ENCODE measurements at places on chromosomes 4 and X. TPM values are rescaled to one million over a fixed set of nuclear protein-coding genes. Genes with fewer than 3 reads are reported as not detected.
A peak's percentile ranks its signal among the peaks of the same experiment; 100 is the strongest.

Gene MAMLD1
- 0.34 TPM for total RNA-seq

Gene SSX2B
- total RNA-seq: not detected

Gene CSAG1
- total RNA-seq: 1.5 TPM

GRCh38 chr4:8009710-8010511 is 70.2 kb upstream of the AFAP1 start:
- no peak for DNase-seq

DNA sequence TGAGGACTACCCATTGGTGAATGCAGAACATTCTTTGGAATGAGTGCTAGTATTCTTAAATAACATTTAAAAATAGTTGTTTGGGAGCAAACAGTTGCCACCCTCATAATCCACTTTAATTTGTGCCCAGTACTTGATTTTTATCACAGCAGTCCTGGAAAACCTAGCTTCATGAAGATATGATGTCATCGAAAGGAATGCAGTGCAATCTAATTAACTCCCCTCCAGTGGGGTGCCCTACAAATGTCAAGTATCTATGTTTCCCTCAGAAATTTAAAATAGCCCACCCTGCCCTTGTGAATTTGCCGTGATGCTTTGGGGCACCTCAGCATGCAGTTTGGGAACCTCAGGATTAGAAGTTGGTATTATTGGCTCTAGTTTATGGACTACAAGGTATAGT is 5.4 kb downstream of the RAB9A start:
- no peak for DNase-seq

GRCh38 chrX:112913807-112914206 is 73.2 kb upstream of the AMOT start:
- DNase-seq: no peak

Gene TBC1D19
- 2.8 TPM for total RNA-seq

GRCh38 chr4:140061194-140061593 is 92.8 kb downstream of the MAML3 start:
- no peak for DNase-seq

Gene NSUN7
- 28.9 TPM for total RNA-seq

- DNase-seq: no peak
Observed at GRCh38 chr4:22414833-22415232, 101.0 kb downstream of the ADGRA3 start.

DNA sequence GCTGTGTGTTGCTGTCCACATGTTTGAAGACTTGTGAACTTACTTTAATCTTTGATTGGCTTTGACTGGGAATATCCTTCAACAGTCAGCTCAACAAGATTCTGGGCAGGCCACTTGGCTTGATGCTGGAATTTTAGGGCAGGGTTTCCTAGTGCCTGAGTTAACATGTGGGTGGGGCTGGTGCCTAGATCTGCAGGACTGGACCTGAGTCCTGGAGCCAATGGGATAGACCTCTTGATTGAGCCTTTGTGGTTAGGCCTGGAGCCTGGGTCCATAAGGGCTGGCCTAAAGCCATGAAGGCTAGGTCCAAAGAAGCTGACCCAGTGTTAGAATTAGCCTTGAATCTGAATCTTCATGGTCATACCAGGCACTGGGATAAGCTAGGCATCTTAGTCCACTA is 757.1 kb upstream of the ADGRL3 start:
- DNase-seq: no peak

Gene COL25A1
- total RNA-seq: 6.6 TPM

GRCh38 chr4:10115797-10116568 is 616 bp downstream of the WDR1 start:
- peak; percentile 61 for DNase-seq

- no peak for DNase-seq
Observed at GRCh38 chr4:16231570-16232245, 5.4 kb upstream of the TAPT1 start.

DNA sequence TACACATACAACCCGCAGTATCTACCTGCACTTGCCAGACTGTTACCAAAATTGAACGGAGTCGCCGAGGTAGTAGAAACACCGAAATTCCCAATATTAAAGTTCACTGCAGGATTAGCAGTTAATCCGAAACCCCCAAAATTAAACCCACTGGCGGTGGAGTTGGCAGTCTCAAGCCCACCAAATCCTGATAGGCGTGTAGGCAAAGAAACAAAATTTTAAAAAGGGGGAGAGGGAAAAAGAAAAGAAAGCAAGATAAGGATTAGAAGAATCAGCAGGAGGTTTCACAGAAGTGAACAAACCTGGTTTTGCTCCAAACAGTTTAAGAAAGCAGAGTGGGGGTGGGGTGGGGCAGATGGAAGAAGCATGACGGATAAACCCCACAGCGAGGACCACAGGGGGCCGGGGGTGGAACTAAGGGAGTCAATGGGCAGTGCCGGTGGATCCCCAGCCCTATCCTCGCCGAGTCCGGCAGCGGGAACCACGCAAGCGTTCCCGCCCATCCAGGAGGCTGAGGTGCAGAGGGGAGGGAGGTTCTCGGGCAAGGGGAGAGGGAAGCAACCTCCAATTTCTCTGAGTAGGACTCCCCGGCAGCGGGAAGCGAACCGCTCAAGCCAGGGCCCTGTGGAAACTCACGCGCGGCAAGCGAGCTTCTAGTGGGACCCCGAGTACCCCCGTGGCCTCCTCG is 599 bp downstream of the NUP54 start:
- peak; percentile 95 for DNase-seq

- DNase-seq: no peak
Observed at GRCh38 chr4:2136726-2137125, 77.6 kb downstream of the NAT8L start.

DNA sequence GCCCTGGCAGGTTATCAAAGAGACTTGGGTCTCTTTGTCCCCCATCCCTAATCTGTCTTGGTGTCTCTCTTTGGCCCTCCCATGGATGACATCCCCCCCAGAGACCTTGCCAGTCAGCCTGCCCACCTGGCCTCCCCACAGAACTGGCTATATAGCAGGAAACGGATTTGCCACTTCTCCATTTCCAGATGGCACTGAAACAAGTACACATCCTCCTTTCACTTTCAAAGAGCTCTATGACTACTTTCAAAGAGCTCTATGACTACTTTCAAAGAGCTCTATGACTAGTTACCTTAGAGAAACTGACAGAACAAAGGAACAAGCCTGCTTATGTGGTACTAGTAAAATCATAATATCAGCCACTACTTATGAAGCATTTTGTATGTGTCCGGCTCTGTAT is 175.3 kb downstream of the MAML3 start:
- DNase-seq: no peak

Gene BEND2
- total RNA-seq: not detected

Gene EXOSC9
- 37.1 TPM for total RNA-seq

- no peak for DNase-seq
Observed at GRCh38 chr4:160019936-160020335, 917.1 kb downstream of the RAPGEF2 start.

DNA sequence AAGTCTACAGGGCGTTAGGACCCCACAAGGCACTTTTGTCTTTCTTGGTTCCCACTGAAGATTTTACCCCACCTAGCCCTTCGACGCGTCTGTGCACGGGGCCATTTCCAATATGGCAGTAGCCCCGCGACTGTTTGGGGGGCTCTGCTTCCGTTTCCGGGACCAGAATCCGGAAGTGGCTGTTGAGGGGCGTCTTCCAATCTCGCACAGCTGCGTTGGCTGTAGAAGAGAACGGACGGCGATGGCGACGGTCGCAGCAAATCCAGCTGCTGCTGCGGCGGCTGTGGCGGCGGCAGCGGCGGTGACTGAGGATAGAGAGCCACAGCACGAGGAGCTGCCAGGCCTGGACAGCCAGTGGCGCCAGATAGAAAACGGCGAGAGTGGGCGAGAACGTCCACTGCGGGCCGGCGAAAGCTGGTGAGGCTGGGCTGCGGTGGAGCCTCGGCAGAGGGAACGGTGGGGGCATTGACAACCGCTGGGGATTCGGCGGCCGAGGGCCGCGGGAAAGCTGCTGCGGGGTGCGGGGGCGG is at the start of gene USP11:
TSS of gene USP11 (plus strand) at position 207 of the 530 bp plus-strand sequence. CDS start at position 242, 35 bp downstream.
- DNase-seq: peak; percentile 38

Gene CDX4
- 5.2 TPM for total RNA-seq

Gene HPGD
- total RNA-seq: 3.6 TPM

Gene S100P
- not detected for total RNA-seq

Gene C4orf36
- total RNA-seq: 0.73 TPM

DNA sequence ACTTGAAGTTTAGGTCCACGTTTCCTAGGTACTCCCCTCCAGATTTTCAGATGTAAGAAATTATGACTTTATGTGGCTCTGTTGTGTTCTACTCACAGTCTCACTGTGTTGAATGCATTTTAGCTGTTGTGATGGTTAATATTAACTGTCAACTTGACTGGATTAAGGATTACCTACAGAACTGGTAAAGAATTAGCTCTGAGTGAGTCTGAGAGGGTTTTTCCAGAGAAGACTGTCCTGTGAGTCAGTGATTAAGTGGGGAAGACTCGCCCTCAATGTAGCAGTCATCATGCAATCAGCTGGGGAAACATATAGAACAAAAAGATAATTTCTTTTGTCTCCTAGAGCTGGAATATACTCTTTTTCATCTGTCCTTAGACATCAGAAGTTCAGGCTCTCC is 493.4 kb downstream of the ACTRT1 start:
- no peak for DNase-seq

DNA sequence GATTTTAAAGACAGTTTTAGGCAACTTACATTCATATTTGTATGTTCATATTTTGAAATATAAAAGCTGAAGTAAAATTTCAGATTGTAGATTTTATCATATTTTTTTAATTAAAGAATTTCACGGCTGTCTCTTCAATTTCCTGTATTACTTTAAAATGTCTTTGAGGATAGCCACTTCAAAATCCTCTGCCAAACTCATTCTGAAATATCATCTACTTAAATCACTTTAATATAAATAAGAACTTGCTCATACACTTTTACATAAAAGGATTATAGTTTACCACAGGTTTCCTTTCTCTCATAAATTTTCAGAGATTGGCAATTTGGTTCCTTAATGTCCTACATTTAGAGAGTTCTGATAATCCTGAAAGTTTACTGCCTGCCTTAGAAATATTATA is 478.2 kb downstream of the ADGRL3 start:
- DNase-seq: no peak

DNA sequence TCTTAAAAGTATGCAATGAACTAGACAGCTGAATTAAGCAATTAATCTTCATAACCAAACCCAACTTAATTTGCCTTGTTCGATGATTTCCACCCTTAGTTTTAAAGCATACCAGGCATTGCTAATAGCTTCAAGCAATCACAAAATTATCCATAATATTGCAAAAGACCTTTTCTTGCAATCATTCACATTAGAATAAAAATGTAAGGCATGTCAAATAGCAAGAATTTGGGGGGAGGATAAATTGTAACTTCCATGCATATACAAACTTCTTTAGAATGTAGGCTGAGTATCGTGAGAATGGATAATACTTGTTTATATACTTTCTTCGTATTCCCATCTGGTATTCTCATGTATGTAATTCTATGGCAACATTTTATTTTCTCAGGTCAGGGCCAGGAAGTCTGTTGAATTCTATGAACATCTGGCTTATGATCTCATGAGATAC is 28.7 kb upstream of the BMP2K start:
- no peak for DNase-seq

- DNase-seq: no peak
Observed at GRCh38 chr4:89708903-89709421, 128.0 kb downstream of the SNCA start.

Gene REELD1
- total RNA-seq: not detected

DNA sequence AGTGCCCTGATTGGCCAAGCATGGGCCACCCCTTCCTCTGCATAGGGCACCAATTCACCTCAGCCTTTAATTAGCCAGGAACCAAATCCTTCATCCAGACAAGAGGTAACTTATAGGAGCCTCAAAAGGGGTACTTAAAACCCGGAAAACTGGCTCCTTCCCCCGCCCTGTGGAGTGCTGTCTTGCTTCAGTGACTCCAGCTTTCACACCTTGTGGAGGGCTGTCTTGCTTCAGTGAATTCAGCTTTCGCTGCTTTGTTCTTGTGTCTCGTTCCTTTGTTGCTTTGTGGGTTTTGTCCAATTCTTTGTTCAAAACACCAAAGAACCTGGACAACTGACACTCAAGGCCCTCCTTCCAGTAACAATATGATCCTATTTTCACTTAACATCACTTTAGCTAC is 82.2 kb upstream of the FRG1 start:
- DNase-seq: no peak

Gene PLK4
- 37.8 TPM for total RNA-seq

- DNase-seq: no peak
Observed at GRCh38 chrX:103817502-103817901, 14.6 kb downstream of the RAB9B start.

DNA sequence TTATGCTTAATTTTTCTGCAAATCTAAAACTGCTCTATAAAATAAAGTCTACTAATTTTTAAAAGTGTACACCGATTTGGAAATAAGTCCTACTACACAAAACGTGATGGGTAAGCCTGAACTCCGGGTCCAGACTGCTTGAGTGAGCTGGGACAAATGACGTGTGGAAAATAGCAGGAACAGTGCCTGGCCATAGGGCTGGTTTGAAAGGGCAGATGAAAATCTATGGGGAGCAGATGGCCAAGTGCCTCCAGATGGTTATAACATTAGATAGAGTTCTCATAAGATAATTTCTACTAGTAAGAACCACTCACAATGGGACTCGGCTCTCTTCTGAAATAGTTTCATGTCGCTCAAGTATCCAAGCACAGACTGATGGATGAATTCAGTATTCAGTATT is 52.5 kb downstream of the F11 start:
- DNase-seq: no peak

Gene JADE3
- total RNA-seq: 19.2 TPM

DNA sequence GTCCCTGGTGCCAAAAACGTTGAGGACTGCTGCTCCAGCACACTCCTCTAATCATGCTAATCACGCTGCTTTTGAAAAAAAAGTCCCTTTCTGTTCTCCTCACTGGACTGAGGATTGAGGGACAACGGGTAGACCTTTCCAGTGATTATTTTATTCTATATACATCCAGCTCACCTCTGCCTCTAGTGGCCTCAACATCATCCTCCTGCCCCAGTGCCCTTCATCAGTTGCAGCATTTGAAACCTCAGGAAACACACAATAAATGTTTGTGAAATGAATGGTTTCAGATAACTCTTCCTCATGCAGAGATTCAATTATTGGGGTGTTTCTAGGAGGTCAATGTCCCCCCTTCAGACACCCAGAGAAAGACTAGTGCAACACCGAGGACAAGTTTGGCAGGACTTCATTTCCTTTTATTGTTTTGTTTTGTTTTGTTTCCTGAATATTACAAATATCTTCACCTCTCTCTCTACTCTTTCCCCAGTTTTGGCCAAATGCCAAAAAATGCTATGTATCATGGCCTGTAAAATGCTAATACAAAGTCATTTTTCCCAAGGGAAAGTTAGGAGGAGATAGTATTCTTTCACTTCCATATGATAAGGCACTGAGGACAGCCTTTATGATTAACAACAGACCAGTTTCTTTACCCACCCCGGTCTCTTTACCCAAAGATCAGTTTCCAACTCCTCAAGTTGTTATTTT is 460.1 kb upstream of the SLIT2 start:
- DNase-seq: no peak

Gene NAP1L2
- total RNA-seq: 15.9 TPM
